ENCODE measurements at places on chromosomes 7 and 10. TPM values are rescaled to one million over a fixed set of nuclear protein-coding genes. Genes with fewer than 3 reads are reported as not detected.
A peak's percentile ranks its signal among the peaks of the same experiment; 100 is the strongest.

Gene AFAP1L2
- 10.1 TPM for total RNA-seq

Gene PRSS2
- total RNA-seq: not detected

Gene PRKG1
- total RNA-seq: 30.0 TPM

Gene SERPINE1
- 13.7 TPM for total RNA-seq

Gene TMEM140
- total RNA-seq: 31.2 TPM

Gene MRPS24
- total RNA-seq: 61.5 TPM

Gene MBLAC1
- total RNA-seq: 3.0 TPM

Gene SLC18A2
- total RNA-seq: 5.2 TPM

Gene CALY
- total RNA-seq: not detected

Gene LLCFC1
- not detected for total RNA-seq

Gene PBLD
- total RNA-seq: 2.3 TPM

Gene AVPI1
- total RNA-seq: 20.5 TPM

Gene ZNF22
- total RNA-seq: 26.9 TPM

DNA sequence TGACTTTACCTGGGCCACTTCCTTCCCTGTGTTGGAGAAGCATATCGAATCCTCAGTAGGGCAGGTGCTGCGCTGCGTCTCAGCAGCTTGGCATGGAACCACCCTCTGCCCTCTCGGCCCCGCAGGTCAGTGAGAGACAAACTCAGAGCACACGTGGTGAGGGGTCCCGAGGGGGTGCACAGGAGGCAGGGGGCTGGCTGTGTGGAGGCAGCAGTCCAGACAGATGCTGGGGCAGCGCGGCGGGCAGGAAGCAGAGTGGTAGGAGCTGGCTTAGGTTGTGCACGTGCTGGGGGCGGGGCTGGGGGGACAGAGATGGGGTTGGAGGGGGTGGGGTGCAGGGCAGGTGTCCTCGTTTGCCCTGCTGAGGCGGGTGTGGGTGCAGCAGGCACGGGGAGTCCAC, 33.1 kb downstream of the NUB1 start:
- DNase-seq: no peak

DNA sequence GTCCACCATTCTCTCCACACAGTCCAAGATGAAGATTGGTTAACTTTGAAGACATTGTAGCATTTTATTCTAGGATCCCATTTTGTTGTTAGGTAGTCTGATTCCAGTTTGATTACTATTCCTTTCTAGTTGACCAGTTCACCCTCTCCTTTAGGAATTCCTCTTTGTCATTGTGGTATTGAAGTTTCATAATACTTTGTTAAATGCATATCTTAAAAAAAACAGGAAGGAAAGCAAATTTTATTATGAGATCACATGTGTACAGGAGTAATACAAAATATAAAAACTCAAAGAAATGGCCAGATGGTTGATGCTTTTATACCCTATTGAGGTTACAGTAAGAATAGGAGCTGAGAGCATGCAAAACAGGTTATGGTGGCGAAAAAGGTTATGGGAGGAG, 15.5 kb upstream of the SEMA3C start:
- no peak for DNase-seq

- DNase-seq: no peak
Measured at GRCh38 chr10:17123961-17124360, 5.7 kb downstream of the CUBN start.

DNA sequence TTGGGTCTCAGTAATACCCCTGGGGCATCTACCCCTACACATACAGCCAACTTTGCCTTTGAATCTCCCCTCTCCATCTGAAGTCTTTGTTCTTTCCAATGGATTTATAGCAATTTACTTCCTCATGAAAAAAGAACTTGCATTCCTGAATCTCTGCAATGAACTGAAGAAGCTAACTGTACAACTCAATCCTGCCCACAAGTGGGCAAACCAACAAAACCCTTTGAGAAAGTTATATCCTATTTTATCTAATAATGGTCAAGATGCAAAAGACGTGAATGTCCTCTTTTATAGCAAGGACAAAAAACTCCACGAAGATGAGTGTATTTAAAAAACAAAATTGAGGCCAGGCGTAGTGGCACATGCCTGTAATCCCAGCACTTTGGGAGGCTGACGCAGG, 991.3 kb downstream of the LRMDA start:
- DNase-seq: no peak

DNA sequence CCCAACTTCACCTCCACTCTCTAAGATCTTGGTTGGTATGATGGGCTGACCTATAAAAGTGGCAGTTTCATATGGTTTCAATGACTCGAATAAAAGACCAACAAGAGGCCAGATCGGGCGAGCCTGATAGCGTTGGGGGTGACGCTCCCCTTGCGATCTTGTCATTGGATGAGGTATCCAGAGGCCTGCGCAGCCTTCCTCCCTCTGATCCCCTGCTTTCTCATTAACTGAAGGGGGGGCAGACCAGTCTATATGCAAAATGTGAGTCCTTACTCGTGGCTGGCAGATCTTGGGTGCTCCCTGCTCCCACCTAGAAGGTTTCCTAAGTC, 937 bp upstream of the COBL start:
- no peak for DNase-seq

DNA sequence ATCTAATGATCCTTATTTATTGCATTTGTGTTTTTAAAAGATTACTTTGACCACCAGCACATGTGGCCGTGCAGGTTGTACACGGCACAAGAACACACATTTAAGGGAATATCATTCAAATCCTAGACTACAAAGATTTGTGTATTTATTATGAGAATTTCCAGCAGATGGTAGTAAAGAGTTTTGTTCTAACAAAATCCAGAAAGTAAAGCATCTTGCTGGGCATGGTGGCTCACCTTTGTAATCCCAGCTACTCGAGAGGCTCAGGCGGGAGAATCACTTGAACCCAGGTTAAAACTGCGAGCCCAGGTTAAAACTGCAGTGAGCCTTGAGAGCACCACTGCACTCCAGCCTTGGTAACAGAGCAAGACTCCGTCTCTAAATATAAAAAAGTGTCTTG, 31.5 kb downstream of the MACROH2A2 start:
- DNase-seq: no peak

GRCh38 chr10:45096001-45096400, 95.3 kb downstream of the ZNF22 start:
- DNase-seq: no peak

GRCh38 chr10:77925410-77925794, 1.2 kb downstream of the DLG5 start:
- no peak for DNase-seq

- DNase-seq: no peak
Measured at GRCh38 chr10:3034616-3035015, 32.7 kb upstream of the PFKP start.

- no peak for DNase-seq
Measured at GRCh38 chr10:15313843-15314242, 57.2 kb downstream of the FAM171A1 start.

GRCh38 chr10:60732198-60732806, 46.0 kb upstream of the CDK1 start:
- no peak for DNase-seq

- no peak for DNase-seq
Measured at GRCh38 chr7:29274146-29275017, 79.8 kb downstream of the CHN2 start.

GRCh38 chr10:13340626-13341376, 7.3 kb downstream of the SEPHS1 start:
- DNase-seq: no peak

DNA sequence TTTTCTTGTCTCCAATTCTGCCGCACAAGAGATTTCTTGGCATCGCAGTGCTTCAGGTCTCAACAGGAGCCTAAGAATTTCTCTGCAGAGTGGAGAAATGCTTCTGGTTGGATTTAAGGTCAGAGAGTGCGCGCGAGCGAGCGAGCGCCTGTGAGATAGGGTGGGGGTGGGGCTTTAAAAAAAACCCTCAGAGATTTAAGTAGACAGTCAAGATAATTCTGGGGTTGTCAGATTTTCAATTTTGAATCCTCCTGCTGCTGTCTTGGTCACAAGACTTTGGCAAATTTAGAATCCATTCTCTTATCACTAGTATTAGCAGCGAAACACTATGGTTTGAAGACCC, 49.7 kb downstream of the CPEB3 start:
- DNase-seq: no peak

GRCh38 chr10:44779511-44779910, 131.6 kb upstream of the TMEM72 start:
- DNase-seq: no peak

GRCh38 chr7:51606601-51607154, 290.1 kb upstream of the COBL start:
- DNase-seq: no peak

- no peak for DNase-seq
Measured at GRCh38 chr10:61830072-61830845, 71.2 kb upstream of the ARID5B start.

GRCh38 chr7:119482209-119482608, 790.8 kb upstream of the KCND2 start:
- no peak for DNase-seq

DNA sequence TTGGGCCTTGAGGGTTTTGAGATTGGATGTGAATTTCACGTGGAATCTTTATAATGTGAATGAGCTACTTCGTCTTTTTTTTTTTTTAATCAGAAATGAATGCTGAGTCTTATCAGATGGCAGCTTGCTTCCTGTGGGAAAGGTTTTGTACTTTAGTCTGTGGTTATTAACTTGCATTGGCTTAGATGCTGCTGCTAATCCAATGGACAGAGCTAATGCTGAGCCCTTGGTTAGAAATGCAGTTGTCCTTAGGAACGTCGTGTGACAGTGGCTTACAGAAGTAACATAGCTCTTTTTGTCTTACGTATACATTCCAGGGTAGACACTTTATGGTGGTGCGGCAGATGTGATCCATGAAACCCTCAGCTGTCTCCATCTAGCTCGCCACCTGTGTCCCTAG, 32.8 kb downstream of the ADCY1 start:
- DNase-seq: no peak

- no peak for DNase-seq
Measured at GRCh38 chr7:54187886-54188685, 354.1 kb upstream of the VSTM2A start.

DNA sequence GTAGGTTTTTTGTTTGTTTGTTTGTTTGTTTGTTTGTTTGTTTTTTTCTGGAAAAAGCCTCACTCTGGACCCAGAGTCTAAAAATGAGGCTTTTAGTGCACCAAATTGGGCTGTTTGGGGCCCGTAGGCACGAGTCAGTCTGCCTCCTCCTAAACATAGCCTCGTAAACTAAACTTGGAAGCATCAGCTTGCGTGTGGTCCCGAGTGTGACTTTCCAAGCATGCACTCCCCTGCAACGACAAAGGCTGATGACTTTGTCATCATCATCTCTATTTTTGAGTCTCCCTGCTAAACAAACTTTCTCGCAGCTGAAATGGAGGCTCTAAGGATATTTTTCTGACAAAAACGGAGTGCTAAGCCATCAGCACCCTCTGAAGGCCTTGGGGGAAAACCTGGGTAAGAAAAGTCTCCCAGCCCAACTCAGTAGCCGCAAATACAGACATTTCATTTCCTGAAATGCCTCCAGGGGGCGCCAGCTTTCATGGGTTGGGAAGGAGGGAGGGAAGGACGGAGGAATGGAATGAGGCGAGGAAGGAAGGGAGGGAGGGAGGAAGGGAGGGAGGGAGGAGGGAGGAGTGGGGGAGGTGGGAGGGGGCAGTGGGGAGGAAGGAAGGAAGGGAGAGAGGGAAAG, 245.9 kb downstream of the KCNMA1 start:
- peak; percentile 73 for DNase-seq

DNA sequence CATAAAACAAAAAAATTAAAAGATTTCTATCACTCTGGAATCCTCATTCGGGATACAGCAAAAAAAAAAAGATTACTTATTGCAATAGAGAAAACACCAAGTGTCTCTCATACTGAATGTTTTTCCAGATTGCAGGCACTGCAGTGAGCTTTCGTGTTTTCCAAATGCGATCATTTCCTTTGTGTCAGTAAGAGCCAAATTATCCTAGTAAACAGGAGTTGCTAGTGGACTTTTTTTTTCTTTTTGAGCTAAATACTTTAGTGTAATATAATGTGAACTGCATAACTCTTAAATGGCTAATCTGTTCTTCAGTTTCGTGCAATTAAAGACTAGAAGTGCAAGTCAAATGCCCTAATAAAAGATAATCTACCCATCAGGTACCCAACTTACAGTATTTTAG, 44.4 kb upstream of the TOMM7 start:
- DNase-seq: no peak

DNA sequence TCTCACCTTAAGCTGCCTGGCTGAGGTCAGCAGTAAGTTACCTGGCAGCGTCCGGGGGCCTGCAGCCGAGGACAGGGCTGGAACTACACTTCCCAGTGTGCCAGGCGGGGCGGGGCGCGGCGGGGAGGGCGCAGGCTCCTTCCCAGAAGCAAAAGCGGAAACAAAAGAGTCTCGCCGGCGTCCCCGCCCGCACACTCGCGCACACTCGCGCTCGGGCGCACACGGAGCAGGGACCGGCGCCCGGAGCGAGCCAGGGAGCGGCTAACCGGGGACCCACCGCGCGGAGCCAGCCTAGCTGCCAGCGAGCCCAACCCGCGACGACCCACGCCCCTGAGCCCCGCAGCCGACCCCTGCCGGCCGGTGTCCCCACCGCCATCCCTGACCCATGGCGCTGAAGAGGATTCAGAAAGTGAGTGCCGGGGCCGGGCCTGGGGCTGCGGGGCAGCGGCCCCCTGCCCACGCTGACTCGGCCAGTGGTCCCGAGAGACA, at the start of gene UBE2D1:
UBE2D1 (plus strand) TSS at position 190 of the 489 bp plus-strand sequence; CDS start at position 386, 196 bp downstream.
- peak; percentile 97 for DNase-seq

- DNase-seq: no peak
Measured at GRCh38 chr7:1431634-1432380, 27.5 kb downstream of the MICALL2 start.

DNA sequence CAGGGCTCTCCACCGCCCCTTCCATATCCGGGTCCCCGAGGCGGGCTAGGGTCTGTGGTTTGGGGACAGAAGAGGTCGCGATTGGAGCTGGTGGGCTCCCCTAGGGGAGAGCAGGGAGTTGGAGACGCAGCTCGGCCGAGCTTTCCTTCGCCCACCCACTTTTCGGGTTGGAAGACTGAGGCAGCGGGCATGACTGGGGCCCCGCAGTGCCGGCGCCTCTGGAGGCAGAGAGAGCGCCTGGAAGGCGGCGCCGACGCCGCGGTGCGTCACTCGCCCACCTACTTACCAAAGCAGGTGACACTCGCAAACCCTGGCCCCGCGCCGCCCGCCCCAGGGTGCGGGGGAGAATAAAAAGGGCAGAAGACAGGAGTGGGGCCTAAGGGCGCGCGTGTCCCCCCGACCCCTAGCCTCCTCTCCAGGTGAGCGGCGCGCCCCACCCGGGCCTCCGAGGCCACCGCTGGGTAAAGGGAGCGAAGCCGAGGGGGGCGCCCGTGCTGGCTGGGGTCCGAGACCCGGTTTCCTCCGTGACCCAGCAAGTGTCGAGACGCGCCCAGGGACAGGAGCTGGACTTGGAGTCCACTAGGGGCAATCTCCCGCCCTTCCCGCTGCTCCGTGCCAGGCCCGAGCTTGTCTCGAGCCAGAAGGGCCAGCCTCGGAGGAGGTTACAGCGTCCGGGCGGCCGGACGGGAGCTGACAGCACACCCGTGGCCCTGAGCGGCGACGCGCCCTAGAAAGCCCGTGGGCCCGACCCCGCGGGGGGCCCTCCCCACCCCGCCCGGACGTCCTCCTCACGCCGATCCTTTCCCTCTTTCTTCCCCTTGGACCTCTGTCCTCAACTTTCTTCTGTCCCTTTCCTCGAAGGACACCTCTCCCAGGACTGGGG, 34.4 kb upstream of the GRID1 start:
- DNase-seq: peak; percentile 81

DNA sequence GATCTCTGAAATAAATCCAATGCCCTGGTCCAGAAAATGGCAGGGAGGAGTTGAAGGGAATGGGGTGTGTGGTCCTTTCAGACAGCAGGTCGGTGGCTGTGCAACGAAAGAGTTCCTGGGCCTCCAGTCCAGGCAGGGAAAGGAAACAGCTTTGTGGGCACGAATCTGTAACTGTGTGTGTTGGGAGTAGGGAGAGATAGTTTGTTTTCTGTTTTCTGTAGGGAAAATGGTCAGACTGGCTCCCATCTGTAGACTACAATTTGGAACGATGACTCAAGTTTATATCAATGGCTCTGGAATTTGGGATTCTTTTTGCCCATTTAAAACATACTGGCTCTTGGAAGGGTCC, 2.6 kb upstream of the HOXA9 start:
- DNase-seq: no peak
